Astrocyte of the hippocampus (primary cell): ENCODE measurements at places on chromosomes 12 and 14.
A peak's percentile ranks its signal among the peaks of the same experiment; 100 is the strongest.

- no peak for DNase-seq
Observed at GRCh38 chr12:62899568-62900390, 35.2 kb downstream of the PPM1H start.

DNA sequence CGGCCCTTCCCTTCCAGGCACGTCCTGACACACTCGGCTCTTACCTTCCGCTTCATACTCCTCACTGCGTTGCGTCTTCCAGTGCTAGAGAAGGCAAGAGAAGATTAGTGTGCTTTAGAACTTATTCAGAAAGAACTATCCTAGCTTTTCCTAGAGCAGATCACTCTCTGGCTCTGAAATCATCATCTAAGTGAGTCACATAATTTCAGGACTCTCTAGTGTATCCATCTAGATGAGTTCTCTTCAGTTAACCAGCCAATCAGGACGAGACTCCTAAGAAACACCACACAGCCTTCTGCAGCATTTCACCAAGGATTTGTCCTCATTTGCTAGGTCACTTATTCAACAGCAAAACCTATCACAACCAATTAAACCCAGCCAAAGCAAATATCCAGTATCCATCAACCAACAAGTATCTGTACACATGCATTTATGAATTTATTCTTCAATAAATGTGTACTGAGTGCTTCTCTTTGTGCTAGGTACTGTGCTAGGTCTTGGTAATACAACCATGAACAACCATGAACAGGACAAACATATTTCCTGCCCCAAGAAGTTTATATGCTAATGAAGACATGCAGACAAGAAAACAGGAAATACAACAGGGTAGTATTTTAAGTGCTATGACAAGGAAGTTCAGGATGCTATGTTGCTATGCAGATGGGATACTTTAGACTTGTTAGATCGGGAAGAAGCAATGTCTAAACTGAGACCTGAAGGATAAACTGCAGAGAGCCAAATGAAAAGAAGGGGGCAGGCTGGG lies 52.1 kb downstream of the NIN start:
- no peak for DNase-seq

DNA sequence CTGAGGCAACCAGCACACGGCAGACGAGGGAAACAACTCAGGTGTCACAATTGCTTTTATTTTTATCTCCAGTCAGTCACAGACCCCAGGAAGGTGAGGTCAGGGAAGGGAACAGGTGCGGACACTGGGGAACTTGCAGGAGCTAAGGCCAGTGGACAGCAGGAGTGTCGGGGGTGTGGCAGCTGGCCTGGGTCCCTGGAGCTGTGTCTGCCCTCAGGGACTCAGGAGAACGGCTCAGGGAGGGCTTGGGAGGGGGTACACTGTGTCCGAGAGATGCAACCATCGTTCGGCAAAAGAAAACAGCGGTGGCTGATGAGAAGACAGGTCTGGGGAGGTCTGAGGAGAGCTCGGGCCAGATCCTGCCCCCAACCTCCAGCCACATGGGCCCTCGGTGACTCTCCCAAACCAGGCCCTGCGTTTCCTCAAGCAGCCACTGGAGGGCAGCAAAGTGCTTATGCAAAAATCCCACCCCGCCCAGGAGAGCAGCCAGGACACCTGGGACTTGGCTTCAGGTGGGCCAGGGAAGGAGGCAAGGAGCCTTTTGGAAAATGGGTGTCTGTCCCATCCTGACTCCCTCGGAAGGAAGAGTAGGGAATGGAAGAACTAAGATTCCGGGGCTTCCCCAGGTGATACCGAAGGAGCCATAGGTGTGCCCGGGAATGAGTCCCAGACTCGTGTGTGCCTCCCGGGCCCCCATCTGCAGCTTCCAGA lies 24.1 kb upstream of the BCDIN3D start:
- DNase-seq = peak; percentile 78

DNA sequence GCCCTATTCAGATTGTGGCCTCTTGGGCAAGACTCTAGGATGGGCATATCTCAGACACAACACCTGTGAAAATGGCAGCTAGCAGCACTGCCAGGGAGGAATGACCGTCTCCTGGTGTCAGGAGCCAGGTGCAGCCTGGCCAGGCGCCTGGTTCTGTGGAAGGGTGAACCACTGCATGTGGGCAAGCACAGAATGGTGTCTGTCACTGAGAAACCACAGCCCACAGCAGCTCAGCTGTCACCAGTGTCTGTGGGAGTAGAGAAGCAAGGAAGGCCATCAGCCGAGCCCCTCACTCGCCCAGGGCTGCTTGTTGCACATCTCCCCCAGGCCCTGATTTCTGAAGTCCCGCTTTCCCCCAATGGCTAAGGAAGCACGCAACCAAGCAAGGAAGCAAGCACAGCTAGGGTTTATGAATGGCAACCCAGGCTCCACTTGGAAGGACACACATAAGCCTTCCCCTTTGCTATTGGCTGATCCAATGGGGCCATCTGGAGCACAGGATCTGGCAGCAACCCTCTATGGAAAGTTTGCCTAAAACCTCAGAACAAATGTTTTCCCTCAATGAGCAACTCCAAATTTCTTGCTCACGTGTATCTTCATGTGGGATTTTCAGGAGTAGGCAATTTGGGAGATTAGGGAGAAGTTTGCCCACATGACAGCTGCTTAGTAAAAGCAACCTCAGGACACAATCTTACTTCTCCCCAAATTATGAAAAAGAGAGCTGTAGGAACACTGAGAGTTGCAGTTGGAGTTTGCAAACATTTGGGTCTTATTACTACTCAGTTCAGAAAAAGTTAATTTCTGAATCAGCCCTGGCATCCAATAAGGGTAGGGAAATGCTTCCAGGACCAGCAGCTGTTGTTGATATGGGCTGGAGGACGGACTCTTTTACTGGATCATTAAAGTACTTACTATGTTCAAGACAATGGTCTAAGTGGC lies 44.7 kb downstream of the GPHB5 start:
- no peak for DNase-seq

GRCh38 chr12:3771853-3772252 lies 18.9 kb upstream of the CRACR2A start:
- DNase-seq = no peak

GRCh38 chr12:95224202-95225170 lies 6.9 kb downstream of the VEZT start:
- peak; percentile 57 for DNase-seq

GRCh38 chr14:78142998-78143397 lies 27.2 kb upstream of the NRXN3 start:
- DNase-seq = no peak

GRCh38 chr12:90030726-90031125 lies 322.1 kb upstream of the ATP2B1 start:
- no peak for DNase-seq

- peak; percentile 71 for DNase-seq
Observed at GRCh38 chr12:55847033-55847432, 4.3 kb upstream of the MMP19 start.

GRCh38 chr12:89901319-89901718 lies 192.7 kb upstream of the ATP2B1 start:
- no peak for DNase-seq

GRCh38 chr12:29582146-29582545 lies 84.7 kb upstream of the OVCH1 start:
- no peak for DNase-seq

DNA sequence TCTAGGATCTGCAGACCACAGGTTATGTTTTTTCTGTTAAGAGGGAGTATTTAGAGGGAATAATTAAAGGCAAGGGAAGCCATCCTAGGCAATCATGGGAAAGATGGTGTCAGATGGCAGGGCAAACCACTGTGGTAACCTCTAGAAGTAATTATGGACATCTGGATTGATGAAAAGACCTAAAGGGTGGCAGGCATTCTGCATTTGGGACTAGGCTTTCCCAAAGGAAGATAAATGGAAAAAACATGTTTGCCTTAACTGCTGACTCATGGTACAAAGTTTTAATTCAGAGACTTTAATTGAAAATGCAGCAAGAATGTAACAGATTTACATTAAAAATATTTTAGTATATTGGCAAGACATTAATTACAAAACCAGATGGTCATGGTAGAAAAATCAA lies 88.1 kb downstream of the TMEM30B start:
- no peak for DNase-seq

DNA sequence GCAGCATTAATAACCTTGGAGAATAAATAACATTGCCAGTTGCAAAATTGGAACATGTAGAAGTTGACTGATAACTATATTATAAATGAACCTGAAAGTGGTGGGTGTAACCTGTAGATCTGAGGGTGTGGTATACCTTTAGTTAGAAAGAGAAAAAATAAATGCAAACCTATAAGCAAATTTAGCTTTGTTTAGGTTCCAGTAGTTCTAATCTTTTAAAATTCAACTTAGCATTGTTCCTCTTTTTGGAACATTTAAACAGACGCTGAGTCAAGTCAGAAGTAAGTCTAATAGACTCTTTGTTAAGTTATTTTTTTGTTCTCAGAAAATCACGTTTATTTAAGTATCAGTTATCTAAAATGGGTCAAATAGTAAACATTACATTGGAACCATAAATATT lies 120.0 kb downstream of the DNAI7 start:
- DNase-seq = no peak

DNA sequence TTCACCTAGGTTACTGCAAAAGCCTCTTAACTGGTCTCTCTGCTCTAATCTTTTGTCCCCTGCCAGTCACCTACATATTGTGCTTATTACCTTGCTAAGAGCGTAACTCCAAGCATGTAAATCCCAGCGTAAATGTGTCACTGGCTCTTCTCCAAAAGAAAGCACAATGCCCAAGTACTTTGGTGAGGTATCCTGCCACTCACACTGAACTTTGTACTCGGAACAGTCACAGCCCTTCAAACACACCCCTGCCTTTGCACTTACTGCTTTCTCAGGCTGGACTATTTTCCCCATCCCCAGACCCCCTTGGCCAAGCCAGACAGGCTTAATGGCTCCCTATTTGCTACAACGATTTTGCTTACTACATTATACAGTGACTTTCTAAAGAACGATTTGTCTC lies 31.7 kb downstream of the GALNT4 start:
- no peak for DNase-seq

DNA sequence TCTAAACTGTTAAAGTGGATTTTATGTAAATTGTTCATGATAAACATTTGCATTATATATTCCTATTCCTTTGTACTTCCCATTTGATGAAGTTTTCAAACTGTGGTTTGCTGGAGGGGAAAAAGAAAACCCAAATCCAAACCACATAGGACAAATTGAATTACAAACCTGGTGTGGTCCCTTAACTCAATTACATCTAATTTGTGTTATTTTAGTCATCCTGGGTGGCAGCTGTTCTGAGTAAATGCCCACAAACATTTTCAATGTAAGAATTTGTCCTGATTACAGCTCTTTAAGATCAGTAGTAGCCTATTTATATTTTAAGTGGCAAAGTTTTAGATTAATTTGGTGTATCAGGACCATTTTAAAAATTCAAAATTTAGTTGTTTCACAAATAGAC lies 153.9 kb downstream of the RAD51B start:
- DNase-seq = peak; percentile 19

- peak; percentile 65 for DNase-seq
Observed at GRCh38 chr14:99872786-99873440, 79.7 kb downstream of the EML1 start.

DNA sequence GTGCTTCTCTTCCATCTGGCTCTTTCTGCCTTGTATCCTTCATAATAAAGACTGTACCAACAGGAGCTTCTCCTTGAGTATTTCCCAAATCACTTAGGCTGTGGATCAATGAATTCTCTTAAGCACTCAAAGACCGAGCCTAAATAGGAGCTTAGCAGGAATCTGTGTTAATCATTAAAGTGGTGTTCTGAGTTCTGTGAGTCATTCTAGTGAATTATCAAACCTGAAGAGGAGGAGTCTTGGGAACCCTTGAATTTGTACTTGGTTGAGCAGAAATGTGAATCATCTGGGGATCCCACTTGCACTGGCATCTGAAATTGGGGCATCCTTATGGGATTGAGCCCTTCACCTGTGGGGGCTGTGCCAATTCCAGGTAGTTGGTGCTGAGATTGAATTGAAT lies 946.2 kb downstream of the BCL11B start:
- no peak for DNase-seq

- DNase-seq = no peak
Observed at GRCh38 chr12:100797246-100797645, 2.7 kb downstream of the ANO4 start.

- no peak for DNase-seq
Observed at GRCh38 chr14:23861666-23862065, 91.9 kb upstream of the DHRS4 start.

DNA sequence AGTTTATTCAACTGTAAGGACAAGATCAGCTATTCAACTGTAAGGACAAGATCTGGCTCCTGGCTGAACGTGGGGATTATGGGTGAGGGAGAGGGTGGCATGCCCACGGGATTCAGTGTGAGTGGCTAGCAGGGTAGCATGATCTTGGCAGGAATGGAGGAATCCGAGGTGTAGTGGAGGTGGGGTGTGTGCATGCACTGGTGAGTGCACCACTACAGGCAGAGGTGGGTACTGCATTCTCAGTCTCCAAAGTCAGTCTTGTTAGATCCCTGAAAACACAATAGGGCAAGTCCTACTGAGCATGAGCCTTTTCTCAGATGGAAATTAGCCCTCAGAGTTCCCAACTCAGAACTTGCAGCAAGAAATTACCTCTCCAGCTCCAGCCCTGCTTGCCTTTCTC lies 32.2 kb upstream of the DCD start:
- no peak for DNase-seq

- peak; percentile 83 for DNase-seq
Observed at GRCh38 chr14:32201193-32201815, 541 bp upstream of the RNU6-7 start.

- peak; percentile 51 for DNase-seq
Observed at GRCh38 chr14:23300687-23301223, 1.9 kb downstream of the PPP1R3E start.

DNA sequence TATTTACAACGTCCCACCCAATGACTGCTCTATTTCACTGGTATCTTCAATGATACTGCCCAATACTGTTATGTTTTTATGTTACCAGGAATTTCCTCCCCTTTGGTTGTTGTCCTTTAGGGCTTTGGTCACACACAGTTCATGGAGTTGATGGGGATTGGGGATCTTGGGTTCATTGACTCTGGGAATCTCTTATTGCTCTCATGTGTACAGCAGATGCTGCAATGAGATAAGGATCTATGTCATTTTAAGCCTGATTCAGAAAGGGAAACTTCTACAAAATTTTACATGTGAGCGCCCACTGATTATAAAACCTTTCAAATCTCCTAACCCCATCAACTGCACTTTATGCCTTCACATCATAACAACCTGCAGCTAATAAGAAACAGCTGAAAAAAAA lies 67.2 kb downstream of the FAR2 start:
- no peak for DNase-seq

DNA sequence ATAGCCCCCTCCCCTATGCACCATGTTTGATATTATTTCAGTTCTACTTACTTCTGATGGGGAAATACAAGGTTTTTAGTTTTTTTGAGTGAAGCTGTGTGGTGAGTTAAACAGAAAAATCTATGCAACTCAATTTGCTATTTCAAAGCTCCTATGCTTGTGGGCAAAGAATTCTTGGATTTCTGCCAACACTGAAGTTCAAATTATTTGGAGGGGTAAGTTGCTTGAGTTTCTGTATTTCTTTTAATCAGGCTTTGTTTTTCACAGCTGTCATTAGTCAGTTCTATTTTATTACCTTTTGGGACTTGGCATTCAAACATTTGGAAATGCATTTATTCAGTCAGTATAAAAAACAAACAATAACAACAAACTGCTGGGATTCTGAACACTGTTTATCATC lies 407.5 kb upstream of the MGAT4C start:
- peak; percentile 52 for DNase-seq
